Ovary (tissue), 10 donors: ENCODE measurements at places on chromosomes 5 and 9. TPM values are rescaled to one million over a fixed set of nuclear protein-coding genes. Genes with fewer than 3 reads are reported as not detected.

Gene PCDHGA12
- total RNA-seq, result 8.5 TPM

Gene NPR3
- total RNA-seq, result 5.8 TPM

Gene LURAP1L
- total RNA-seq, result 3.0 TPM

Gene DOK3
- total RNA-seq, result 7.2 TPM
